ENCODE measurements at places on chromosomes 6 and 20.

DNA sequence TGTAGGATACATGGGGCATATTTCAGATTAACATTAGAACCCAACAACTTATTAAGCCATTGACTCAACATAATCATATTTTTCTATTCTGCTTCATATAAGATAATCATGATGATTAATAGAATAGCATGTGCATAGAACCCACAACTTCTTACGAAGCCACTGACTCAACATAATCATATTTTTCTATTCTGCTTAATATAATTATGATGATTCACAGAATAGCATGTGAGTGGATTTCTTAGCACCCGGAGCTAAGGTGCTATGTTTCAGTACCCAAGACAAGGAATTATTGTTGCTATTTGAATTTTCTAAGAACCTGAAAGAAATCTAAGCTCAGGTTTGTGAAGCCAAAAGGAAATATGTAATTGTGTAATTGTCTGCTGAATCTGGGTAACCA lies 96.8 kb downstream of the TENT5A start:
- no peak for DNase-seq

GRCh38 chr20:35049776-35050352 lies 42.7 kb downstream of the TRPC4AP start:
- DNase-seq = no peak

DNA sequence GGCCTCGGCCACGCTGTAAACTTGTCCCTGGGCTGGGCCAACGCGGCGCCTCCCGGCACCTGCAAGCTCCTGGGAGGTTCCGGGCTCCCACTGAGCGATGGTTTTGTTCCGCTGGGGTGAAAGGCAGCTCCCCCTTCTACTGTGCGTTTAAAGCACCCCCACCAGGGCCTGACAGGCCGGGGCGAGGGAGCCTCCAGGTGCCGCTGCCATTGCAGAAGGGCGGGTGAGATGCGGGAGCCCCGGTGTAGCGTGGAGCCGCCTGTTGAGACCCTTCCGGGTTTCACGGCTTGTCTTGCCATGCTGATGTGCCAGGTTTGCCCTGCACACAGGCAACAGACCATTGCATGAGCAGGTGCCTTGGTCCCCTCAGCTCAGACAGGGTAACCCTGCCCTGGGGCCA lies 2.9 kb downstream of the COL20A1 start:
- no peak for DNase-seq

GRCh38 chr6:23091795-23092194 lies 522.4 kb downstream of the HDGFL1 start:
- DNase-seq = peak; percentile 51

GRCh38 chr6:15519681-15520080 lies 143.1 kb downstream of the DTNBP1 start:
- DNase-seq = no peak

GRCh38 chr6:37548067-37548674 lies 48.5 kb upstream of the CCDC167 start:
- no peak for DNase-seq

GRCh38 chr20:44734938-44735337 lies 10.7 kb upstream of the KCNK15 start:
- DNase-seq = peak; percentile 77

GRCh38 chr6:116073765-116074440 lies 13.2 kb upstream of the FRK start:
- DNase-seq = peak; percentile 77

GRCh38 chr20:957544-957943 lies 41.4 kb upstream of the ANGPT4 start:
- peak; percentile 4 for DNase-seq

DNA sequence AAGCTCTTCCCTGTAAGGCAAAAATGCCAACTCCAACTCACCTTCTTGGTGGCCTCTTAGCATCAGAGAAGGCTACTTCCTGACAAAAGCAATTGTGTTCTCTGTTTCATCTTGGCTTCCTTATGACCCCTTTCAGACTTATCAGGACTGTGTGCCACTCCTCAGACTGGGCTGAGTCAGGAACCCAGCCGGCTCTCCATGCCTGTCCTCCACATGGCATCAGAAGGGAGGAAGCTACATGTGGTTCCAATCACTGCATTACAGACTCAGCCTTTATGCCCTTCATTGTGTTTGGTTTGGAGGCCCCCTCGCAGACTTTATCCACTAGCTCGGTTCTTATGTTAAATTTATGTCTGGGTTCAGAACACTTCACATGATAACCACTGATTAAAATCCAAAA lies 142.5 kb downstream of the SLC24A3 start:
- DNase-seq = no peak

- no peak for DNase-seq
Measured at GRCh38 chr6:1832358-1832757, 222.6 kb downstream of the FOXC1 start.

- DNase-seq = peak; percentile 68
Measured at GRCh38 chr6:11432713-11433450, 104.7 kb upstream of the TMEM170B start.

DNA sequence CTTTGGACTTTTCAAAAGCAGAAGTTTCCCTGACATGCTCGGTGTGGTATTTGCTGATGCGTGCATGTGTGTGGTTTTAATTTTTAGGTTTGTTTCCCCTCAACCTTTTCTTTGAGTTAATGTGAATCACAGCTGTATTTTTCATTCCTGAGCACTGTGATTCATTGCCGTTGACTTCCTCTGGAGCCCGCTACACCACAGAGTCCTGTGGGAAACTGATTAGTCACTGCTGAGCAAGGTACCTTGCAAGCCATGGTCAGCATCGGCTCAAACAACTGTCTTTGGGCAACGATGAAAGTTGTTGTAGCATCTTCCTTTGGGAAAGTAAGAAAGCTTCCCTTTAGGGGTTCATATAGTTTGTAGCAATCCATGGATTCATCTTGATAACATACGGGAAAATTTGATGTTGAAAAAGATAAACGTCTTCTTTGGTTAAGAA lies 57.5 kb downstream of the RIN2 start:
- DNase-seq = peak; percentile 97

DNA sequence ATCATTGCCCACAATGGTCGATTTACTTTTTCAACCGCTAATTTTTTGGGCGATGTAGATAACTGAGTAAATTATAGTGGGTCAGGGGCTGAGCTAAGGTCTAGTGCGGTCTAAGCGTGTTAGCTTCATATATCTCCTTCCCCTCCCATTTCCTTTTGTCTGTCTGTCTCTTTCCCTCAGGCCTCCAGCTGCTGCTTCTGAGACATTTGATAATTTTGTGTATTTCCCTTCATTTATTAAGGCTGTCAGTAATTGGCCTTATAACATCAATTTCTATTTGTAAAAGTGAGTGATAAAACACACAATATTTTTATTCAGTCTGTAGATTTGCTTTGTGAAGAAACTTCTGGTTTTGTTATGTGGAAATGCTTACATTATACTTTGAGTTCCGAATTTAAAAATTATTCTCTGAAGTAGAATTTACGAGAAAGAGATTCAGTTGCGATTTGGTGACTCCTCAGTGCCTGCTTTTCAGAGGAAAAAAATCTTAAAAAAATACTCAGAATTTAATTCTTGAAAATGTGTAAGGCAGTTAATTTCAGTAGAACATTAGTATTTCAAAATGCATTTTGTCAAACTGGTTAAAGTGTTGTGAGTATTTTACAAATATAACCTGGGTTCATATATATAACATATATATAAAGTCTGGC lies 1.4 kb downstream of the TMEM170B start:
- DNase-seq = no peak

GRCh38 chr6:24537771-24538385 lies 43.1 kb downstream of the ALDH5A1 start:
- DNase-seq = no peak

DNA sequence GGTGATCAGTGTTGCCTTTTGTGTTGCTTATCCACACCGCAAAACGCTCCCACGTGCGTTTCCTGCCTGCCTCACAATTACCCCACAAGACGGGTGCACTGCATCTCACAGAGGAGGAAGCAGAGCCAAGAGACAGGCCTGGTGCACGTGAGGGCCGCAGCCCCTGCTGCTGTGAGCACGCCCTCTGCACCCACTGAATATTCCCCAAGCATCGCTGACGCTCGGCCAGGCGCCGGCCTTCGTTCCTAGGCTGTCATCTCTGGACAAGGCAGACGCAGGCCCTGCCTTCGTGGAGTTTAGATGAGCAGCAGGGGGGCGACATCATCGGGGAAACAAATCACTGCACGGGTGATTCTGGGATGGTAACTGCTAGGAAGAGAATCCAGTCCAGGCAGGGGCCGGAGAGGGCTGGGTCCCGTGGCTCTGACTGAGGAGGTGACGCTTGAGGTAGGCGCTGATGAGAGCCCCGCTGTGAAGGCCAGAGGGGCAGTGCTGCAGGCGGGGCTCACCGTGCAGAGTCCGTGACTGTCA lies 162.4 kb upstream of the QKI start:
- DNase-seq = no peak

DNA sequence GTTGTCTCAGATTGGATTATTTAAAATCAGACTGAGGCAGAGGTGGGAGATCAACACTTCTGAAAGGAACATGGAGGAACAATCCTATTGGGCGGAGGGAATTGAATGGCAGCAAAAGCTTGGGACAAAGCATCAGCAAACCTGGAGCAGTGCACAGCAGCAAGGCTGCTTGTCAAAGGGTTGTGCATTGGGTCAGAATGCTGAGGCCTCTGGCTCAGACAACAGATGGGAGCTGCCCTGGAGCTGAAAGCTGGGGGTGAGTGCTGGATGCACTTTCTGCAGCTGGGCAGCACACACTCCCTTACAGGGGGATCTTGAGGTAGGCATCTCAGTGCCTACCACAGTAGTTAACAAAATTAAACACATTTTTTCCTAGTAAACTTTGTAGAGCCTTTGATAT lies 634.4 kb upstream of the MMS22L start:
- DNase-seq = no peak
